Type B pancreatic cell (in vitro differentiated cells): ENCODE measurements at places on chromosomes 5 and 9. TPM values are rescaled to one million over a fixed set of nuclear protein-coding genes. Genes with fewer than 3 reads are reported as not detected.

- no peak for DNase-seq
Measured at GRCh38 chr9:132069046-132069898, 10.4 kb downstream of the MED27 start.

DNA sequence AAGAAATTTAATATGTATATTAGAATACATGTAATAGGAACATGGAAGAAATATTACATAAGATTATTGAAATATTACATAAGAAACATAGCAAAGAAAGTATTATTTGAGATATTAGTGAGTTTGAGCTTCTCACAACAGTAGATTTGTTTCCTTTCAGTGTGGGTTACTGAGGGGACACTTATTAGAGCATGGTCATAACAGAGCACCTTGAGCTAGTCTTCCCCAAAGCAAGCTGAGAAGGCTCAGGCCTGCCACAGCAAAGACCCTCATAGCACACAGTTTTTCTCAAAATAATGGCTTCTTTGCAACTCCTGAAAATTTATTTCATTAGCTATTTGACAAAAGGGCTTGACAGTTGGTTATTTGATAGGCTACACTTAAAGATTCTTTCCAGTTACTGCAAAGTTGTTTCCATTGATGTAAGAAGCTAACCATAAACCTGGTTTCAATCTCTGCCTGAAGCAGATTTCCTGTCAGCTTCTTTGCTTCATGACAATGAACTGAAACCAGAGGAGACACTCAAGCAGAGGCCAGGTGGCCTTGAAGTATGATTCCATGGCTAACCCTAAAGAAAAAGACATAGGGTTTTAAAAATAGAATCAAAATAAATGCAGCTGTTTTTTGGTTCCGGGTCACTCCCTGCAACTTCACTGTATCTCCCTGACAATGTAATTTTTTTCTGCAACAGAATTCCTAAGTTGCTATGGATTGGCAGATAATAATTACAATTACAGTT, 68.6 kb downstream of the ERMP1 start:
- DNase-seq, result no peak

The MLANA gene
- total RNA-seq, result 12.1 TPM in 1 of 2 replicates, not detected in the other

- no peak for DNase-seq
Measured at GRCh38 chr5:143495821-143496275, 92.4 kb upstream of the NR3C1 start.

The C6 gene
- 1.2 and 2.3 TPM in 2 replicates for total RNA-seq

GRCh38 chr5:112124788-112125187, 294.3 kb downstream of the EPB41L4A start:
- no peak for DNase-seq

GRCh38 chr5:112077180-112077579, 320.2 kb upstream of the NREP start:
- DNase-seq, result no peak

- no peak for DNase-seq
Measured at GRCh38 chr9:72721067-72721466, 199.7 kb downstream of the TMC1 start.

GRCh38 chr5:78610636-78611035, 37.9 kb downstream of the LHFPL2 start:
- no peak for DNase-seq

DNA sequence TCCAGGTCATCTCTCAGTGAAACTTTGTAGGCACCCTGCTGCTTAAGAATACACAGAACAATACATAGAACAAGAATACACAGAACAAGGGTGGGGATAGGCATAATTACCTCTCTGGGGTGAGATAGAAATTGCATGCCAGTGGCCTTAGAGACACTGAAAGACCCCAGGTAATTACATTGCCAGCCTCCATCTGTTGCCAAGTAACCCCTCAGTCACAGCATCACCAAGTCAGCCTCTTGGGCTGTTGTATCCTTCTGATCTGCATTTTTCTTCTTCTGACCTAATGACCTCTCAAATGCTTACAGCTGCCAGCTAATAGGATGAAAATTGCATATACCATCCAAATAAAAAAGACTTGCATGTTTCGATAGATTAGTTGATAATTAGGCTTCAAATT, 167.7 kb downstream of the GRIA1 start:
- DNase-seq, result no peak

The ZDHHC11 gene
- 20.8 and 27.5 TPM in 2 replicates for total RNA-seq

The ZFP2 gene
- total RNA-seq, result 1.8 and 4.1 TPM in 2 replicates

DNA sequence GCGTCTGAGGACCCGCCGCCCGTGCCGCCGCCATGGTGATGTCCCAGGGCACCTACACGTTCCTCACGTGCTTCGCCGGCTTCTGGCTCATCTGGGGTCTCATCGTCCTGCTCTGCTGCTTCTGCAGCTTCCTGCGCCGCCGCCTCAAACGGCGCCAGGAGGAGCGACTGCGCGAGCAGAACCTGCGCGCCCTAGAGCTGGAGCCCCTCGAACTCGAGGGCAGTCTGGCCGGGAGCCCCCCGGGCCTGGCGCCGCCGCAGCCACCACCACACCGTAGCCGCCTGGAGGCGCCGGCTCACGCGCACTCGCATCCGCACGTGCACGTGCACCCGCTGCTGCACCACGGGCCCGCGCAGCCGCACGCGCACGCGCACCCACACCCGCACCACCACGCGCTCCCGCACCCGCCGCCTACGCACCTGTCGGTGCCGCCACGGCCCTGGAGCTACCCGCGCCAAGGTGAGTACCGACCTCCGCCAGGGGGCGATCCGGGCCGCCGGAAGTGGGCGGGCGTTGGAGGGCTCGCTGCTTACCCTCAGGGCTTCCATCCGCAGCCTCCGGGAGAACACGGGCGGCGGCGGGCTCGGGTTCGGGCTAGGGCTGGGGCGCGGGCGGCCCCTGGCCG, 8.5 kb downstream of the PRR7 start:
- peak; percentile 95 for DNase-seq

DNA sequence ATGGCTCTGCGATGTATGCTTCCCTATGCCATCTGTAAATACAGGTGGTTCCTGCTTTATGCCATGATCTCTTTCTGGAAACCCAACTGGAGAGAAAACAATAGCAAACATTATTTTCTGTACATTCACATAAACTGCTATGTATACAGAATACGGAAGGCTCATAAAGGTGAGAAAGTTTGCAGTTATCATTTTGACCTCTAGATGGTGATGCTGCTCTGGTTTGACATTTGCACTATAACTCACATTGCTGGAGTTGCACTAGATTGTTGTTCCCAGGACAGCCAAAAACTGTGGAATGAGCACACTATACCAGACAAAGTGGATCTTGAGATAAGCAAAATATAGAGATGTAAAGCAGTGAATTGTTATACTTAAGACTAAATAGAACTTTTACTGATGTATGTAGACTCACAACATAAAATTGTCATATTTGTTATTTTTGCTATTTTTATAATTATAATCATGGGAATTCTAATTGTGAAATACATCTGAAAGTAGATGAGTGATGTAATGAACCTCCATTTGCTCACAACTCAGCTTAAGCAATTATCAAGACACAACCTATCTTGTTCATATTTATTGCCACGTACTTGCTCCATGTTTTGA, 246.5 kb downstream of the PTPRD start:
- no peak for DNase-seq

DNA sequence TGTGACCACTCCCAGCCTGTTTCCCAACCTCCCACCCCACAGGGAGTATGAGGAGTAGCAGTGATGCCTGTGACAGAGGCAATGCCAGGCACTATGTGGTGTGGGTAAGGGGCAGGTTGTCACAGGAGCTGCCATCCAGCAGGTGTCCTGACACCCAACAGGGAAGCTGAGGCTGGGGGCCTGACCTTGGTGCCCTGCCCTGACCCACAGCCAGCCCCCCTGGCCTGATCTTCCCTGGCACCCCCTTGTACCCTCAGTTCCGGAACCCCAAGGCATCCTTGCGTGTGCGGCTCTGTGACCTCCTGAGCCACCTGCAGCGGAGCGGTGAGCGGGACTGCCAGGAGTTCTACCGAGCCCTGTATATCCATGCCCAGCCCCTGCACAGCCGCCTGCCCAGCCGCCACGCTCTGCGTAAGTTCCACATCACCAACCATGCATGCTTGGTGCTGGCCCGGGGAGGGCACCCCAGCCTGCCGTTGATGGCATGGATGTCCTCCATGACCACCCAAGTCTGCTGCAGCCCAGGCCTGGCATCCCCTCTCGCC, 14.4 kb downstream of the CARD19 start:
- no peak for DNase-seq

DNA sequence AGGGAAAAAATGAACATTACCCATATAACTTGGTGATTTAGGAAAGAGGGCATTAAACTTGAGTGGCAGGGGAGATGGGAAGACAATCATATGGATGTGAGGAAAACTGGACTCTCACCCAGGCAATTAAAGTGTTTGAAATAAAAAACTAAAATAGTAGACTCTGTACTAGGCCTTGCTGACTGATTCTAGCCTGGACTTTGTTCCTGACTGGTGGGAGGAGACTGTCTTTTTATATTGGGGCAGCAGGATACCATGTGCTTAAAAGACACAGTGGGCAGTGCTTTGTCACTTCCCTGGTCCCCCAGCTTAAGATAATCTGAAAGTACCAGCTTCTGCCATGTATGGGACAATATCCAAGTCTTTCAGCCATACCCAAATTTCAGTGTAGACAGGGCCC, 107.0 kb downstream of the ACTL7B start:
- no peak for DNase-seq

The NCS1 gene
- total RNA-seq, result 22.2 and 32.8 TPM in 2 replicates

GRCh38 chr9:134929193-134930158, 11.8 kb upstream of the FCN1 start:
- DNase-seq, result no peak

GRCh38 chr5:14995229-14995628, 123.7 kb upstream of the ANKH start:
- no peak for DNase-seq

DNA sequence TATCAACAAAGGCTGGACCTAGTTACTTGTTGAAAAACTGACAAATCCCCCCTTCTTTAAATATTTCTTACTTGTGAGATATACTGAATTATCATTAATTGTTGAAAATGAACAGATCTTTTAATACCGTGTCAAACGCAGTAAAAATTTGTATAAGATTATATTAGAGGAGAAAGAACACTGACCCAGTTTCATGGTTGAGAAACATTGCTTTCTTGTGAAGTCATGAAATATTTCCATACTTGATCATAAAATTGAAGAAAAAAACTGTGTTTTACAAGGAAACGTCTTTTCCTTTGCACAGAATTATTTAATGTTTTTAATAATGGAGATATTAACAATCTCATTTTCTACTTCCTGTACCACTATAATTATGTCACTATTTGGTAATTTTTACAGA, 45.8 kb downstream of the MOCS2 start:
- no peak for DNase-seq

GRCh38 chr9:35070823-35071813, 1.3 kb downstream of the VCP start:
- no peak for DNase-seq

- DNase-seq, result no peak
Measured at GRCh38 chr5:152400846-152401245, 4.2 kb downstream of the NMUR2 start.

The TLR4 gene
- total RNA-seq, result 2.7 and 2.9 TPM in 2 replicates
